GOT3 (cell line): ENCODE measurements at places on chromosomes 12 and 14.

DNA sequence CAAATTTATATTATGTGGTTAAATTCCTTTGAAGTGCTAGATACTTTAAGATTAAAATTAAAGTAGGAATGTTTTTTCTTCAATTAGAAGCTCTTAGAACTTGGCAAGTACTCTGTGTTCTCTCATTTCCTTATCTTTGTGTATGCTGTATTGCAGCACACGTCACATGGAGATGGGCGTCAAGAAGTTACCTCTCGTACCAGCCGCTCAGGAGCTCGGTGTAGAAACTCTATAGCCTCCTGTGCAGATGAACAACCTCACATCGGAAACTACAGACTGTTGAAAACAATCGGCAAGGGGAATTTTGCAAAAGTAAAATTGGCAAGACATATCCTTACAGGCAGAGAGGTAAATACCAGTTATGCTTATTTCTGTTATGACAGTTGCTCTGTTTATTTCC, 19.7 kb downstream of the MARK3 start:
- no peak for DNase-seq

DNA sequence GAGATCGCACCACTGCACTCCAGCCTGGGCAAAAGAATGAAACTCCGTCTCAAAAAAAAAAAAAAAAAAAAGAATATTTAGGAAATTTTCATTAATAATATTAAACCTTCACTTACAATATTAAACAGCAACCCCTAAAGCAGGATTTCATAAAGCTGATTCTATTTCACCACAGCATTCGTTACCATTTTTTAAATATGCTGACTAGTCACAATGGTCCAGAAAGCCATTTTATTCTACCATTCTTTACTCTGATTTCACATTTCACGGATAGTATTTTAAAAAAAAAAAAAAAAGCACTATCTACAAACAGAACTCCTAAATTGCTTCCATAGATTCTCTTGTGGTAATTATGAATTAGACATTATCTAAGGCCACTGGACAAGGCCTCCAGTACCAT, 27.6 kb downstream of the SARNP start:
- no peak for DNase-seq

- DNase-seq = no peak
These were observed 326.8 kb downstream of the SYT1 start for GRCh38 chr12:79191391-79191790.

DNA sequence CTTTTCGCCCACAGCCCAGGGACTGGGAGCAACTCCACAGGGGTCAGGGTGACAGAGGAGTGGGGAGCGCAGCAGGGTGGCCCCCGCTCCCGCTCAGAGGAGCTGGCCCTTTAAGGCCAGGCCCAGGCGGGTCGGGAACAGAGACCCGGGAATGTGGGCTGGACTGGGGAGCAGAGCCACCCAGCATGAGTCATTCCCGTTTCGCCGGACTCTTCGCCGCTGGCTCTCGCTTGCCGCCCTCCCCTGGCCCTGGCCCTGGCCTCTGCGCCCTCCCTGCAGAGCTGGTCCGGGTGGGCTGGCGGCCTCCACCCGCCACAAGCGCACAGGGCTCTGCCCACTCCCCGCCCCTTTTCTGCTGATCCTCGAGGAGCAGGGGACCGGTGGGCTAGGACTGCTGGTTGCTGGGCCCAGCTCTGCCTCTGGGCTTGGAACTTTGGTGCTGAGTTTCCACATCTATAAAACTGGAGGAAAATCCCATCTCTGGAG, 92.8 kb downstream of the NINJ2 start:
- peak; percentile 65 for DNase-seq

DNA sequence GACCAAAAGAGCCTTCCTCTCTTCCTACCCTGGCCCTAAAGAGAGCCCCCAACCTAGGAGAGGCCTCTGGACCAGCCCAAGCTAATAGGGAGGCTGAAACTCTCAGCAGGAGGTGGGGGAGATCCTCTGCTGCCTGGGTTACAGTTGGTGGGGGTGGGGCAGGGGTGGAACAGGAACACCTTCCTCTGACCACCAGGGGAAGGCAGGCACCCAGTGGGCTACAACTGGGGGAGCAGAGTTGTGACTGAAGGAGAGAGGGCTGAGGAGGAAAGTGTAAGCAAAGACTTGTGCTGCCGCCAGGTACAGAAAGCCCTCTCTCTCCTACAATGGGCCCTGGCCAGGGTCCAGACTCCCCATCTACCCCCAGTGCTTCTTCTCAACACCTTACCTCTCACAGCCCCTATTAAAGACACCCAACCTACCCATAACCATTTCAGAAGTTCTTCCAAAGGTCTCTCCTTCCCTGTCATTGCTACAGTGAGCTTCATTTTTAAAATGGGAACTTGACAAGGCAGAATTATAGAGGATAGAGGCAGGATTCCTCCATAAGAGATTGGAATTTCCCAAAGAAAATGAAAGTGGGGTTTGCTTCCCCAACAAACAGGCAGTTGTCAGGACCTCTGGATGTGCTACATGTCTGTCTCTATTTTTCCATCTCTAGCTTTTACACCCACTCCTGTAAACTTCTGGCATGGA, 1.4 kb downstream of the MYO1A start:
- DNase-seq = no peak

DNA sequence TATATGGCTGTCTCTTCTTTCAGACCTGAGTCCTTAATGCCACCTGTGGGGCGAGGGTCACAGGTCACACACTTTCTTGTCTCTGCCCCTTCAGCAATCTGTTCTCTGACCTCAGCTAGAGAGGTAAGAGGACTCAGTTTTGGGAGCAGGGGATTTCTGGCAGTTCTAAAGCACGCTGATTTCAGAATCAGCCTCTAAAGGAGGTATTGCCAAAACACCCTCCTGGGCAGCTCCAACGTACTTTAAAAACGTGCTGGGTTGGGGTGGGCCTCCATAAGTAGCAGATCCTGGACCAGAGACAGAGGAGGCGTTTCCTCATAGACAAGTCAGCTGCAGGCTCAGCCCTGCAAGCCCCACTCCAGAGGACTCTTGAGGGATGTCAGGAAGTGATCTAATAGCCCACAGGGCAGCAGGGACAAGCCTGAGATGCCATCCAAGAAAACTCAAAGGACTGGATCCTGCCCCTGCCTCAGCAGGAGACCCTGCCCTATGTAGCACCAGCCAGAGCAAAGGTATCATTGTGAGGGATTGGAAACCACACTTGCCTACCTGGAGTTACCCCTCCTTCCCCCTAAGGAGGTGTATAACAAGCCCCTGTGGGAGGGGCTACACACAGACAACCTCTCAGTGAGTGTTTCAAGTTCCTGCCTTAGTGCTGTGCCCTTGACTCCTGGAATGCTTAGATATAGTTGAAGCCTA, 8.5 kb downstream of the CTDSP2 start:
- DNase-seq = no peak

- no peak for DNase-seq
These were observed 39.9 kb downstream of the ATL1 start for GRCh38 chr14:50599700-50600444.

GRCh38 chr14:79937433-79937832, 273.9 kb downstream of the DIO2 start:
- DNase-seq = no peak

DNA sequence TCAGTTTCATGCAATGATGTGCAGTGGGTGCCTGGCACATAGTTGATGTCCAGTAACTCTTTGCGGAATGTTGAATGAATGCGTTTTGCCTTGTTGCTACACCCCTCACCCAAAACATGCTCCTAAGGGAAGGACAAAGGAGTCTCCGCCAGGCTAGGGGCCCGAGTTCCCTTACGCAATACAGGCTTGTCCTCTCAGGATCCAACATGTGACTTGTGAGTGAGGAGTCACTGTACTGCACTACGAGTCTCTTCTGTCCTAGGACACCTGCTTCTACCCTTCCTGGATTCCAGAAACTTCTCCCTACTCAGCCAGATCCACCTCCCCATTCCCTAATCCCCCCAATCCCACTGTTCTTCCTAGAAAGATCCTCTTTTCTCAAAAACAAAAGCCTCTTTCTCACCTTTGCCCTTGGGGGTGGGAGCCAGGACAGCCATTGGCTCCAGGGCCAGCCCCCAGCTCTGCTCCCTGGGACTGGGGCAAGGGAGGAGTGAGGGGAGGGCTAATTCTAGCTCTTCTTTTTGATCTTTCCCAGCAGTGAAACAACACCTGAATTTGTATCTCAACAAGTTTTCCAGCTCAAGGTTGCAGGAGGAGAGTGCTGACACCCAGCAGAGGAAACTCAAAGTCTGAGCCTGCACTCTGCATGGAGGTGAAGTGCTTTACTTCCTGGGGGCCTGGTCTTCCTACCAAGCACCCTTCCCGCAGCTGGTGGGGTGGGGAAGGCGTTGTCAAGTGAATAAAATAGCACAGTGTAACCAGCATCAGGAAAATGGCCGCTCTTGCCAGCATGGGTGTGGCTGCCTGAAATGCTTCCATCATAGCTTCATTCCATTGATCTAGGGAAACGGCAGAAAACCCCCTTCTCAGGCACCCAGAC, 3.4 kb upstream of the OTUB2 start:
- no peak for DNase-seq

DNA sequence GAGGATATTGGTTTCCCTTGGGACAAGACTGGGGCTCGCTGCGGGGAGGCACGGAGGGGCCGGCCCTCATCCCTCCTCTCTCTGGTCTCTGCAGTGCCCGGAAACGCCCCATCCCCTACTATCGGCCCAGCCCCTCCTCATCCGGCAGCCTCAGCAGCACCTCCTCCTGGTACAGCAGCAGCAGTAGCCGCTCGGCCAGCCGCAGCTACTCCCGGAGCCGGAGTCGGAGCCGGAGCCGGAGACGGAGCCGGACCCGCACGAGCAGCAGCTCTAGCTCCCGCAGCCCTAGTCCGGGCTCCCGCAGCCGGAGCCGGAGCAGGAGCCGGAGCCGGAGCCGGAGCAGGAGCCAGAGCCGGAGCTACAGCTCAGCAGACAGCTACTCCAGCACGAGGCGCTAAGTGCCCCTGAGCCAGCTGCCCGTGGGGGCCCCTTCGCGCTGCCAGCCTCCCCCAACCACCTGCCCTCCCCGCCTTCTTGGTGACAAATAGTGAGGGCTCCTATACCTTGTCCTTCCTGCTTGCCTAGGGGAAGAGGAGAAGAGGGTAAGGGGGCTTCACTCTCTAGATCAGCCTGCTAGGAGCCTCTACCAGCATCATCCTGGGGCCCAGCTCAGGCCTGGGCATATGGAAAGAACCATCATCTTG, 22.2 kb upstream of the HSPB8 start:
- no peak for DNase-seq

- DNase-seq = no peak
These were observed 94.3 kb downstream of the C12orf42 start for GRCh38 chr12:103401421-103401820.

DNA sequence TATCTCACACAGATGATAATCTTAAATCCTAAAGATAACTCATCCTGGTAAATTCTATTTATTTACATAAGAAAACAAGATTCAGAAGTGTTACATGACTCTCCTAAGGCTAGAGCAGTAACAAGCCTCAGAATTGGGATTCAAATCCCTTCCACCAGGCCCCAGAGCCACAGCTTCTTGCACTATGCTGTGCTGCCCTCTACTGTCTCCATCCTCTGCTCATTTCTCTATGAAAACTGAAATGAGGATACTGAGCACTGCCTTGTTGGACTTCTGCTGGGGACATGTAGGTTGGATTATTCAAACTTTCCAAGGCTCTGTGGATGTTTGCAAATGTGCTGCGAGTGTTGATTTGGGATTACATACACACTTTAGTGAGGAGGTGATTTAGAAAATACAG, 23.5 kb upstream of the C12orf50 start:
- no peak for DNase-seq

DNA sequence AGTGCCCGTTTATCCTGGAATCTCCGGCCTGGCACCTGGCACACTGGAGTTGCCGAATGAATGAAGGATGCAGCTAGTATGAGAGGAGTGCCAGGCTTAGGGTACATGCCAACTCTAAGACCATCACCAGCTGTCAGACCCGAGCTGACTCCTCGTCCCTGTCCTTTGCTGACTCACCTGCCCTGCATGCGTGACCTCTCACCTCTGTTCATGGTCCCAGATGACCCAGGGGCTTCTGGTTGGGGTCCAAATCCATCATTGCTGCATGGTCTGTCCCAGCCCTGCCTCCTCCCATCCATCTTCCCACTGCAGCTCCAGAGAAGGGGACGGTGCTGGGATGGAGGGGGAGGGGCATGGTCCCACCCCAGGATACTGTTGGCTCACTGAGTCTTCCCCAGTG, 9.9 kb upstream of the FAM222A start:
- no peak for DNase-seq
